ENCODE measurements at places on chromosomes 3 and 15.

DNA sequence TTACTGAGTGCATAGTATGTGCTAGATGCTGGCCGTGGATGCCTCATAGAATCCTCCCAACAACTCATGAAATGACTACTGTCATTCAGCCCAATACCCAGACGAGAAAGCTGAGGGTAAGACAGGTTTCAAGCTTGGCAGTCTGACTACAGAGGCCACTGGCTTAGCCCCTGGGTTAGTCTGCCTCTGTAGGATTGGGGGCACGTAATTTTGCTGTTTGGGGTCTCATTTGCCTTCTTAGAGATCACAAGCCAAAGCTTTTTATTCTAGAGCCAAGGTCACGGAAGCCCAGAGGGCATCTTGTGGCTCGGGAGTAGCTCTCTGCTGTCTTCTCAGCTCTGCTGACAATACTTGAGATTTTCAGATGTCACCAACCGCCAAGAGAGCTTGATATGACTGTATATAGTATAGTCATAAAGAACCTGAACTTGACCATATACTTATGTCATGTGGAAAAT, 1.0 kb upstream of the CCR5 start:
- DNase-seq, result no peak

DNA sequence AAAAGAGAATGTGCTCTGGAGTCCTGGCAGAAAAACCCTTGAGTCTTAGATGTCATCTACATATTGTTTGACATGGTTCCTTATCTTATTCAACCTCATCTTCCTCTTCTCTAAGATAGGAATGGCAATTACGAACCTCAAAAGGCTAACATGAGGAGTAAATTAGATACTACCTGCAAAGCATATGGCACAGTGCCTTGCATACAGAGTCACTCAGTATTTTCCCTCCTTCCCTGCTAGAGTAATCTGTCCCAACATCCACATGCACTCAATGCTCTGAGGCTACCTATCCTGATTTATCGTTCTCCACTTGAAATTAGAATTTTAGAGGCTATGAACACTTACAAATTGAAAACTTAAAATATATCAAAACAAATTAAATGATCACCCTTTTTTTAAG, 386.7 kb downstream of the RSL24D1 start:
- no peak for DNase-seq

DNA sequence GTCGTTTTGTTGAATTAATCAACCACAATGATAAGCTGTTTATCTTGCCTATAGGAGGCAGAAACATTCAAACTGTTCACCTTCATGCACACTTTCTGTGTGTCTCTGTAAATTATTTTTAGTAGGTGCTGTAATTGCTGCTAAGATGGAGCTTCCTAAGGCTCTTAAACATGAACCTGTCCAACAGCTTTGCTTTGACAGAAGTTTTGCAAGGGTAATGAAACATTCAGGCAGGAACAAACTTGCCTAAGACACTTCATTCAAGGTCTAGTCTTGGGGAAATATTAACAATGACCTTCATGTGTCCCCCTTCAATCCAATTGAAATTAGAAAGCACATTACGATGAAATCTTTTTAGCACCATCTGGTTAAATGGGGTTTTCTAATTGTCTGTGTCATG, 156.1 kb downstream of the DIPK2A start:
- DNase-seq, result no peak

DNA sequence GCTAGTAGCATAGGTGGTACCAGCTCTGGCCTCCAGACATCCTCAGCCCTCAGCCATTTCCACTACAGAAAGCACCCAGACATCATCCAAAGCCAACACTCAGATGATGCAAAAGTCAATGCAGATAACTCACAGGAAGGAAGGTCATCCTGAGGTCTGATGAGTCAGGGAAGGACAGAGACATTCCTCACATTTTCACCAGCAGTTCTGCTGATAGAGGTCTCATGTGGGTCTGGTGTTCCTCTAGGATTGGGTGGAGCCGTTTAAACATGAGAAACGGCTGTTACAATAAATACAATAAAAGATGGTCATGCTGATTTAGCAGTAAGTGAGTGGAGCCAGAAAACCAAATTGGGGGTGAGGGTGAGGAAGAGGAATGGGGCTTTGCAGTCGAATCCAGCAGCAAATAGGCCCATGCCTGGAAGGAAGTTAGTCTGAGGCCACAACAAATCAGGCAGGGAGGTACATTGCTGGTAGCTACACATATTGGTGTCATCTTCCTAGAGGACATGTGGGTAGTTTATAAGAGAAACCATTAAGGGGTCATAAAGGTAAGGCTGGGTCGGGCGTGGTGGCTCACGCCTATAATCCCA, 33.3 kb upstream of the FLNB start:
- no peak for DNase-seq

DNA sequence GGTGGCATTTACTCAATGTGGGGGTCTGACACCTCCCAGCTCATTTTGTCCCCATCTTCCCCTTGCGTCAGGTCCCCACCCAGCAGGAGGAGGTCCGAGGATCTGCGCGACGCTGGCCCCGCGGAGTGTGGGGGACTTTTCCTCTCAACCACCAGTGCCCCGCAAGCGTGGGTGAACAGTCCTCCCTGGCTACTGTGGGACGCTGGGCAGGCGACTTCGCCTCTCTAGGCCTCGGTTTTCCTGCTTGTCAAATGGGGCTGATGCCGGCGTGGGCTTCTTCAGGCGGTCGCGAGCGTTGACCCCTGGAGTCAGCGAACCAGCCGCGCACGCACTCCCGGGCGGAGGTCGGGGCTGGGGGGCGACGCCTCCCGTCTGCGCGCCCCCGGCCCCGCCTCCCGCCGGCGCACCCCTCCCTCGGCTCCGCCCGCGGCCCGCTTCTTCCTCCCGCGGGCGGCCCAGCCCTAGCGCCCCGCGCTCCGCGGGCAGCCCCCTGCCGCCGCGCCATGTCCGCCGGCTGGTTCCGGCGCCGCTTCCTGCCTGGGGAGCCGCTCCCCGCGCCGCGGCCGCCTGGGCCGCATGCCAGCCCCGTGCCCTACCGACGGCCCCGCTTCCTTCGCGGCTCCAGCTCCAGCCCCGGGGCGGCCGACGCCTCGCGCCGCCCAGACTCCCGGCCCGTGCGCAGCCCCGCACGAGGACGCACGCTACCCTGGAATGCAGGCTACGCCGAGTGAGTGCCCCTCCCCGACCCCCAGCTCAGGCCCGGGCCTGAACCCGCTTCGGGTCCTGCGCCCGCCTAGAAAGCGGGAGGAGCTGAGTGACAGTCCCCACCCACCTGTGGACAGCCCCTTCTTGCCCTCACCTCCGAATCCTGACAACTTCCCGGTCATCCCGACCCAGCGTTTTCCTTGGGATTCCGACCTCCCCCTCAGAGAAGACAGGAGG, at the start of gene PPM1M:
Gene PPM1M (plus strand): TSS at position 438 of the 942 bp plus-strand sequence. CDS start 66 bp downstream, at position 504.
- peak; percentile 72 for DNase-seq

- no peak for DNase-seq
These were observed 58.9 kb upstream of the TP63 start for GRCh38 chr3:189572249-189572648.

DNA sequence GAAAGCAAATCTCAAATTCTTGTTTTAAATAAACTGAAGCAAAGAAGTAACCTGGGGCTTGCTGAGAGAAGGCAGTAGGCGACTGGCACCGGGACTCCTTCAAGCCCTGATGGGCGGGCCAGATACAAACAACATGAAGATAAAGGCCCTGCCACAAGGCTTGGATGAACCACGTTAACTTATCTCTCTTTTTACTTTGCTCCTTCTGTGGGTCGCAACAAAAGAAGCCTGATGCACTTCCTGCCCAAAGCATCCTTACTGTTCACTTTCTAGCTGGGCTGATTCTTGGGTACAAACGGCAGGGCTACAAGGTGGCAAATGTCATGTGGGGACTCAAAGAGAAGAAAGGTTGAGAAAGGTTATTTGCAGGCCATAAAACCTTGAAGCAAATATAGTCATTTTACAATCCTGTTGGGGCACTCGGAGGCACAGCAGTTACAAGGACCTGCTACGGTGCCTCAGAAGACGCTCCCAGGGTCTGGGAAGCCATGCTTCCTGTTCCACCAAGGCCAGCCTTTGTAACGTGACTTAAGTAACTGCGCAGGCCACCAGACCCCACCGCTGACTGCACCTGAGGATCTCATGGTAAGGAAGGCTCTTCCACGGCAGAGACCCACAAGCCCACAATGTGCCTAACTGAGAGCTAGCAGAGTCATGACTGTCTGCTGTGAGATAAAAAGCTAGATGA, 71.1 kb downstream of the CHSY1 start:
- DNase-seq, result no peak

- DNase-seq, result no peak
These were observed 373.8 kb downstream of the MAGI1 start for GRCh38 chr3:65664931-65665330.

DNA sequence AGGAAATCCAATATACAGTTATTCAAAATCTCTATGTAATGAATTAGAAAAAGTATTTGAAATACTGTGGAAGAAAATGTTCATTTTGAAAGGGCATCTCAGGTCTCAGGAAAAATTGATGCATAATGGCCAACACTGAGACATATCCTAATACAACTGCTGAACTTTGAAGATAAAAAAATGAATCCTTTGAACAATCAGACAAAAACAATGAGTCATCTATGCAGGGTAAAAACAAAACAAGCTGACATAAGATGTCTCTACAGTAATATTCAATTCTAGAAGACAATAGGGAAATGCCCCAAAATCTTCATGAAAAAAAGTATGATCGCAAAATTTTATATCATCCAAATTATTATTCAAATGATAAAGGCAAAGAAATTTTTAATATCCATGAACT, 34.0 kb upstream of the ZNF280D start:
- no peak for DNase-seq

DNA sequence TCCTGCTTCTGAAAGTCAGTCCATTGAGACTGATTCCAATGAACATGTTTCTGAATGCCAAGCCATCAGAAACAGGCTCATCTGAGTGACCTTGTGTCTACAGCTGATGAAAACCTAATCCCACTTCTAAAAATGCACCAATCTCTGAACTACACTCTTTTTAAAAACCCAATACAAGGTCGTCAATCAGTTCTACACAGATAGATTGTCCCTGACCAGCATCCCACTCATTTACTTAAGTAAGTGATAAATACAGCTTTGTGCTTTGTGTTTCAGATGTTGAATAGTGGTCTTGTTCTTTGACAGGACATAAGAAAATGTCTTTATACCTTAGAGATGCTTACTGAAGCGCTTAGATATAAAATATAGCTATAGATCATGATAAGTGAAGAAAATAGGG, 20.2 kb upstream of the SCG3 start:
- no peak for DNase-seq

DNA sequence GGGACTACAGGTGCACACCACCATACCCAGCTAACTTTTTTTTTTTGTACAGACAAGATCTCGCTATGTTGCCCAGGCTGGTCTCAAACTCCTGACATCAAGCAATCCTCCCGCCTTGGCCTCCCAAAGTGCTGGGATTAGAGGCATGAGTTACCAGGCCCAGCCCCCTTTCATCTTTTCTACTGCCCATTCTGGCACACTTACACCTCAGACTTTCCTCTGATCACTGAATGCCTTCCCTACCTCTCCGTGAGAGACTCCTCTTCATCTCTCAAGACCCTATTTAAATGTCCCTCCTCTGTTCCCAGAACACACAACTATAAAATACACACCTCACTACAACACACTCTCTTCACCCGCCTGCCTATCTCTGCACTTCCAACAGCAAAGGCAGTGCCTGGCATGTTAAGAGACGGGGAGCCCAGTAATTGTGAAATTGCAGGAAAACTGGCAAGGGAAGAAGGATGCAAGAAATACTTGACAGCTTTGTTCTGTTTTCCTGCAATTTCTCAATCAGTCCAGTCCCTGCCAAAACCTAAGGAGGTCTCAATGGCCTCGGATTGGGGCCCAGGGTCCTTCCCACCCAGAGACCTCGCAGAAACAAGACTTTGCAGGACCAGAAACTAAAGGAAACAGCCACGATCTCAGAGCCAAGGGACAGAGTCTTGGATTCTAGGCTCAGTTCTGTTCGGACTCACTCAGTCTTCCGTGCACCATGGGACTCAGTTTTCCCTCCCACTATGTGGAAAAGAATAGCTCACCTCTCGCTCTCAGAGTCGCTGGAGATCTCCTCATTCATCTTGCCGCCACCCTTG, 849 bp downstream of the RRP9 start:
- peak; percentile 41 for DNase-seq

Data from sciatic nerve (tissue), 2 donors.